PC-9 (cell line): ENCODE measurements at places on chromosomes 16 and 17. TPM values are rescaled to one million over a fixed set of nuclear protein-coding genes. Genes with fewer than 3 reads are reported as not detected.

- no peak for DNase-seq
Observed at GRCh38 chr16:24879684-24880083, 33.9 kb downstream of the SLC5A11 start.

DNA sequence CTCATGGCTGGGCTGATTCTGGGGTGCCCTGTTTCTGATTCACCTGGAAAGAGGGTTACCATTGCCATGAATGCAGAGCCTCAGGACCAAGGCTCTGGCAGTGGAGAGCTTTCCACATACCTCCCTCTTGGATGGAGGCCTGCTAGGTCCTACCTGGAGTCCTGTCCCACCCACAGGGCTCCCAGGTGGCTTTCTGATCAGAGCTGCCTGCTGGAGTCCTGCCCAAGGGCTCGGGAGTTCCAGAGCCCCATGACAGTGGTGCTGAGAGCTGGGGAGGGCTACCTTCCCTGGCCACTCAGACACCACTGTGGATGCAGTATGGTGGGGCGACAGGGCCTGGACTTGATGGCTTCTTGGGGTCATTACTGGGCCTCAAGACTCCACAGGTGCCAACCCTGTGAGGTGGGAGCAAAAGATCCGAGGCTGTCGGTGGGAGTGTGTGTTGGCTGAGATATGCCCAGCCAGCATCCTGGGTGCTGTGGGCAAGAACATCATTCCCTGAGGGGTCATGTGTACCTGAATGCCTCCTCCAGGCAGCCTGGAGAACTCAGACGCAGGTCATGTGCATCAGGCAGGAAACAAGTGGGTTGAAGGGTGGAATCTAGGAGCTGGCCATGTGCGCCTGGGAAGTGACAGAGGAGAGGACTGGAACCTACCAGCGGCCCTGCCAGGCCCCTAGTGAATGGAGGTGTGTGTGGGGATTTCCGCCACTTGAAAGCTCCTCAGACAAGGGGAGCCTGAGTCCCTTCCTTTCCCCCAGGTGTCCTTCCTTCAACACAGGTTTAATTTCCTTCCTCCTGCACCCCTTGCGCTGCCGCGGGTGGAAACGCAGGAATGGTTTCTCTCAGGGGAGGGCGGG lies 2.3 kb upstream of the WNT3 start:
- no peak for DNase-seq

- peak; percentile 63 for DNase-seq
Observed at GRCh38 chr16:19116711-19117449, 3.1 kb downstream of the ITPRIPL2 start.

SECTM1 gene
- 3.6 and 6.3 TPM in 2 replicates for total RNA-seq

NXPH3 gene
- not detected in 2 replicates for total RNA-seq
